ENCODE measurements at places on chromosomes 7 and 10.

DNA sequence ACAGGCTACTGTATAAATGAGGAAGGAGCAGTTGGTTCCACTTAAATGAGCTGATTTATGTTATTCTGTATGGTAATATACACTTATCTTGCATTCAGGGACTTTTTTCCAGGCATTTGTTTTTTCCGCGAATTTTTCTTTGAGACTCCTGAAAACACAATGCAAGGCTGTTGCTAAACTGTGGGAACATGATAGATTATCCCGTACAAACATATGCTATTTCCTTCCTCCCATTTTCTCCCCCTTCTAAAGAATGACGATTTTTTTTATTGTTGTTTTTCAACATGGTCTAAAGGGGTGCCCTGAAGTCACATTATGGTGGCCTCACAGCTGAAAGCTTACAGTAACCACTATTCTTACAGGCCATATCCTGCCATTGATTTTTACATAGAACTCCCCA is 523.9 kb upstream of the NRP1 start:
- DNase-seq = no peak

GRCh38 chr10:111030042-111030750 is 46.6 kb upstream of the ADRA2A start:
- no peak for DNase-seq

DNA sequence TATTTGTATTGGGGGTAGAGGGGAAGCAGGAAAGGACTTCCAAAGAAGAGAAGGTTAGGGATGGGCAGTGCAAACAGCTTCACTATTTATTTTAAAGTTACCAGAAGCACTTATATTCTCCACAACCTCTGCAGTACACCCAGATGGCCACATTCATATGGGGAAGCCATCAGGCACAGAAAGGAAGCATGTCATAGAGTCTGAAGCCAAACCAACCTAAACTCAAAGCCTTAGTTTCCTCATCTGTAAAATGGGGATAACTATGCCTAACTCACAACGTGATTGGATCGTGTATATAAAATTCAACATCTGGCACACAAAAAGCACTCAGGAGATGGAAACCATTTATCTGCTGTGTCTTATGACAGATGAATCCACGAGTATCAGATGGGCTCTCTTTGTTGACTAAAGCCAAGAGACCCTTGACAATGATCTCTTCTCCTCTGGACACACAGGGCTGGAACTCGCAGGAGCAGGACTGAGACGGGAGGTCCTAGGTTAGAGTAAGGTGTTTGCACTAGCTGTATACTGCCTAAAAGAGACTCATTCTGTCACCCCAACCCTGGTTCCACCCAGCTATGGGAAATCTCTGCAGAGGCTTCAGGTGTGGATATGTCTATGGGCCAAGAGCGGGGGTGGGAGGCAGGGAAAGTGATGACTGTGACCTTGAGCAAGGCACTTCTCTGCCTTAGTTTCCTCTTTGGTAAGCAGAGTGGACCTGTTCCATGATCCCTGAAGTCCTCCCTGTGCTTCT is 1.8 kb downstream of the KIAA1549 start:
- no peak for DNase-seq

DNA sequence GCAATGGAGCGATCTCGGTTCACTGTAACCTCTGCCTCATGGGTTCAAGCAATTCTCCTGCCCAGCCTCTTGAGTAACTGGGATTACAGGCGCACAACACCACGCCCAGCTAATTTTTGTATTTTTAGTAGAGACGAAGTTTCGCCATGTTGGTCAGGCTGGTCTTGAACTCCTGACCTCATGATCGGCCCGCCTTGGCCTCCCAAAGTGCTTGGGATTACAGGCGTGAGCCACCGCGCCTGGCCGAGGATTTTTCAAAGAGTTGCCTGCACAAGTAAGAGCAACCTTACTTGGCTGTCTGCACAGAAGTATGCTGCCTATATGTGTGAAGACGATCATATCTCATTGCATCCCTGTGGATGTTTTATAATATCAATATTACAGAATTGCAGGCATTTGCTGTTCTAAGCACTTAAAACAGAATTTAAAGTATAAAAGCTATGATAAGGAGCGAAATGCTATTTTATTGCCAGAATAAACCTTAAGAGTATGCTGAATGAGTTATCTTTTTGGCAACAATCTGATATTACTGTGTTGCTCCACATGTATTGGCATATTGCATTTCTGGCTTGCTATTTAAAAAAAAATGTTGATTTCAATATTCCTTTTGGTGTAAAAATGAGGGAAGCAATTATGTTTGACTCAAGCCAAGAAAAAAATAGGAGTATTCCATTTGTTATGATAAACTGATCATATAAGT is 379.4 kb upstream of the SEMA3D start:
- no peak for DNase-seq

- no peak for DNase-seq
Measured at GRCh38 chr10:91287276-91287675, 66.8 kb downstream of the PCGF5 start.

DNA sequence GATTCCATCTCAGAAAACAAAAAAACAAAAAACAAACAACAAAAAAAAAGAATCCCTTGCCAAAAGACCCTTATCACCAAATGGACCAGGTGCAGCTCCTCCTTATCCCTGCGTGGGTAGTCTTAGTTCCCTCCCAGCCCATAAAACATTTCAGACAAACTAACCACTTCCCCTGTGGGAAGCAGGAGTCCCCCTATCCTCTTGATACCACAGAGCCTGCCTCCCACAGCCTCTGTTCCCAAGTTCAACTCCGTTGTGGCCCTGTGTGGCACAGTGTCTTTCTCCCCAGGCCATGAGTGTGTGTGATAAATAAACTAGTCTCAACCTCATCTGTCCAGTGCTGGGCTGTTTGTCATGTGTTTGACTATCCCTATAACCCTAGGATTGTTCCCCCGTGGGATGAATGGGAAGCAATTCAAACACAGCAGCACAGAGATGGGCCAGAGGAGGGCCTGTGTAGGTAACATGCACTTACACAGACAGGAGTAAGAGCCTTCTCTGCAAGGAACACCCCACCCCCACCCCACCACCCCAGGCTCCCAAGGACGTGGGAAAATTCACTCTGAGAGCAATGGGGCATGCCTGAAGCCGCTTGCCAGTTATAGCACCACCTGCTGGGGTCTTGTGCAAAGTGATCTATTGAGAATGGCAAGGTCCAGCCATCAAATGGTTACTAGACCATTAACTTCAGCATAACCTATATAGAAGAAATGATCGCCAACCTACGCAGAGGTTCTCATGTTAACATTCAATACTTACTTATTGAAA is 147.1 kb upstream of the GHITM start:
- DNase-seq = no peak

DNA sequence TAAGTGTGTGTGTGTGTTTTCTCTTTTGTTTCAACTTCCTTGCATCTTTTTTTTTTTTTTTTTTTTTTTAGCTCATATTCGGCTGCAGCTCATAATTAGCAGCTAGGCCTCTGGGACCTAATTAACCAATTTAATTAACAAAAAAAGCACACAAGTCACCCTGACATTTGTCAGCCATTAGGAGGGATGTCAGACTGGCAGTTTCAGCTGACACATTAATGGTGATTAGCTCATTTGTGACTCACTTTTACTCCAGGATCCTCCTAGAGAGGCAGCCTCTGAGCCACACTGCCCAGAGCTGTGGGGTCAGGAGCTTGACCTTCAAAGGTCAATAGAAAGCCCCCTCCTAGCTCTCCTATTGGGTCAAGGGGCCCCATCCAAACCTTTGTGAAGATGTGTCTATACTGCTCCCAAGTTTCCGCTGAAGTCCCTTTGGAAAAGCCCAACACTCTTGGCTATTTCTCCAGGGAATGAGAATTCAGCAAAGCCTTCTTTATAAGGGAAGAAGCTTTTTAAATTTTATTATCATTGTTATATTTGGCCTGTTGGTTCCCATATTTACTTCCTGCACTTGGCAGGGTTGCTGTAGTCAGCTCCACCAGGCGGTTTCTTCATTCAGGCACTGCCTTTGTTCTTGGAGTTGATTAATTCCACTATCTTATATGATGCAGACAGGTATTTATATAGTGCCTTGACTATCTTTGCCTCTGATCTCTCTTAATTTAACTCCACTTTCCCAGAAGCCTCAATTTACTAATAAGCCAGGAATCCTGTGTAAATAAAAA is 109.5 kb upstream of the HABP2 start:
- no peak for DNase-seq

GRCh38 chr7:19482628-19483027 is 226.2 kb downstream of the POLR1F start:
- DNase-seq = no peak

DNA sequence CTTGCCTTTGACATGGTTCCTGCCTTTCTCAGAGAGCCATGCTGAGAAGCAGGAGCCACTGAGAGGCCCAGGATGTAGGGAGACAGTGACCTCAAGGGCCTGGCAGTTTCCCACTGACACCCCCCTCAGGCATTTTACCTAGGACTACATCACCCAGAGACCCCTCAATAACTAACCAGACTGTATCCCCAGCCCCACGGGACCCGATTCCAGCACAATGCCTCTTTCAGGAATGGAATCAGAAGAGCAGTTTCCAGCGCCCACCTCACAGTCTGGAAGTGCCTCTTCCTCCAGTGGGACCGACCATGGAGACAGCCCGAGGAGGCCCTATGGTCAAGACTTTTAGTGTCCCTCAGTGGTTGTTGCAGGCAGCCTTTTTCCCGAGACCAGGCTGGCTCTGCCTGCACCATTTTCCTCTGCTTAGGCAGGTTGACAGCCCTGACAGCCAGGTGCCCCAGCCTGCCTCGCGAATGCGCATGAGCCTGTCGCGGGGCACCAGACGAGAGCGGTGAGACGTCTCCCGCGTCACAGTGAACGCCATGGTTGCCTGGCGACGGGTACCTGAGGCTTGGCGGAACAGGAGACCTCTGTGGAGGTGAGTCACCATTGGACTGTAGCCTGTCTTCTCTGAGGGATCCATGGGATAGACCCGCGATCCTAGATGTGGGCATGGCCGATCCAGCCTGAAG is 28.4 kb upstream of the ZNF273 start:
- no peak for DNase-seq

DNA sequence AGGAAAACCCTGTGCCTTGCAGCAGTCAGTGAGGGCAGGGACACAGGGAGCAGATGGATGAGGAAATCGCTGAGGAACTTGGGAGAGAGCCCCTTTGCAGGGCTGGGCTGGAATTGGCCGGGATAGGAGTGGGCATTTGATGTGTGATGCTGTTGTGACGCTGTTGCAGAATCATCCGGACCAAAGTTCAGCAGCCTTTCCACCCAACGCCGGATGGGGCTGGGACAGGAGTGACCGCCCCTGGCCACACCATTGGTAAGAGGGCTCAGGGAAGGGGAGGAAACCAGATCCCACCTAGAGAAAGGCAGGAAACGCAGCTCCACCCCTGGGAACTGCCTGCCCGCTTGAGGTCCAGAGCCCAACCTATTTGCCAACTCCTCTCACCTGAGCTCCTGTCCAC is 33.9 kb downstream of the PAX2 start:
- DNase-seq = no peak

GRCh38 chr10:98374217-98374985 is 40.6 kb downstream of the PYROXD2 start:
- no peak for DNase-seq

DNA sequence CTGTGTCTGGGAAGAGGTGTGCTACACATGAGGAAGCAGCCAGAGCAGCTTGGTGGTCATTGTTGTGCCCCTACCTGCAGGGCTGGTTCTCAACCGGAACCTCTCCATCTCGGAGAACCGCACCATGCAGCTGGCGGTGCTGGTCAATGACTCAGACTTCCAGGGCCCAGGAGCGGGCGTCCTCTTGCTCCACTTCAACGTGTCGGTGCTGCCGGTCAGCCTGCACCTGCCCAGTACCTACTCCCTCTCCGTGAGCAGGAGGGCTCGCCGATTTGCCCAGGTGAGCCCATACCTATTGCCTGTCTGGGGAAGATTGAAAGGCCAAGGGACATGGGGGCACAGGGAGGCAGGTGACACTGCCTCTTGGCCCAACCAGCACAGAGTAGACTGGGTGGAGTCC is 29.3 kb upstream of the CSGALNACT2 start:
- DNase-seq = no peak

DNA sequence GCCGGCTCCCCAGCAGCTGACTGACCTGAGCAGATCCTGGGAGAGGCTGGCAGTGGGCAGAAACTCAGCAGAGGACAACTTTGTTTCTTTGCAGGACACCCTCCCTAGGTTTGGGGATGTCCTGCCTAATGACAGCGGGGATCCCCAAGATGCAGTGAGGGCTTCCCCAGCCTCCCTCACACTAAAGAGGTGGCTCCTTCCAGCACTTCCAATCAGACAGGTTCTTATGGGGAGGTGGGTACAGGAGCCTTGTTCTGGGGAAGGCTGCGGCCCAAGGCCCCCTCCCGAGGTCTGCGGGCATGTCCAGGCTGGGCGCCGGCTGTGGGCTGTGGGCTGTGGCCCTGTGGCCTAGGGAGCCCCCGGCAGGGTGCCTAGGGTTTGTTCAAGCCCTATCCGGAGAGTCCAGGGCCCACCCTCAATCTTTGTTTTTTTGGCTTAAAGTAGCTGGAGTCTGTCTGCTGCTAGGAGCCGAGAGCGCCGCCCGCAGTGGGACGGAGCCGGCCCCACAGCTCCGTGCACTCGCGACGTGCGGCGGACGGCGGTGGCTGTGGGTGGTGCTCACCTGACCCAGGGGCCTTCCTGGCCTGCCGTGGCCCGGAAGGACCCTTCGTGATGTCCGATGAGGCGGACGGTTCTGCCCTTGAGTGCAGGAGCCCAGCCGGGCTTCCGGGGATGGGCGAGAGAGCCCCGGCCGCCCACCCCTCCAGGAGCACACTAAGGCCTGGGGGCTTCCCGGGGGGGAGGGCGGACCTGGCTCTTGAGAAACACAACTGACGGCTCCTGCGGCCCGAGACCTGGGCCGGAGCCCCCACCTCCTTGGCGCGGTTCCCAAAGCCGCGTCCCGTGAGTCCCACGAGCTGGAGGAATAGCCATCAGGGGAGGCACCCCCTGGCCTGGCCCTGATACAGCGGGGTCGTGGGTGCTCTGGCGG is 57.2 kb downstream of the PDGFA start:
- DNase-seq = no peak

DNA sequence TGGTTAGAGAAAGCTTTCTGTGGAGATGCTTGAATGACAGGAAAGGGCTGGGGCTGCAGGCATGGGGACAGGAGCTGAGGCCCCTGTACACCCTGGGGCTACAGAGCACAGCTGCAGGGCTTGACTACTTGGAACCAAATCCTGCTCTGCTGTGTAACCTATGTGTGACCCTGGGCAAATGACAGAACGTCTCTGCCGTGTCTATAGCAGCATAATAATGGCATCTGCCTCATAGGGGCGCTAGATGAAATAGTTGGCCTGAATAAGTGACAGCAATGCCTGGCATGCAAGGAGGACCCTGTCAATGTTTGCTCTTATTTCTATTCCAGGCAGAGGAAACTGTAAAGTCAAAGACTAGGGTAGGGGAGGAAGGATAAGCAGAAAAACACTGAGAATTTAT is 254.0 kb downstream of the USP6NL start:
- no peak for DNase-seq

- DNase-seq = no peak
Measured at GRCh38 chr7:111775206-111775605, 212.9 kb upstream of the IMMP2L start.

DNA sequence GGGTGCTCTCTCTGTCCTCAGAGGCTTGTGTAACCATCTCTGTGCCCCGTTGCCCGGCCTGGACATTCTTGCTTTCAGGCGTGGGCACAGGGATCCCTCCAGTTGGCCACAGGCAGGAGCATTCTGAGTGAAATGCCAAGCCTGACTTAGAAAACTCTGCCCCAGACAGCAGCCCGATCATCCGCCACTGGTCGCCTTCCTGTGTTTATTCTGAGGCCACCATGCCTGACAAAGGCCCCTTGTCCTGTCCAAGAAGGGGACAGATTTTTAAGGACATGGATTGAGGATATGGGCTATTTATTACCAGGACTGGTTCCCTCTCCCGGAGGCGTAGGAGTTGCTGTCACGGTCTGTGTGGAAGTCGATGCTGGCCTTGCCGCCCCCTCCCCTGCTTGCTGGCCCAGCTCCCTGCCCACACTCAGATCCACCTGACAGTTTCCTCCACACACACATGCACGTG is 54.3 kb downstream of the SPOCK2 start:
- no peak for DNase-seq
